ENCODE measurements at places on chromosomes 5 and 9.

DNA sequence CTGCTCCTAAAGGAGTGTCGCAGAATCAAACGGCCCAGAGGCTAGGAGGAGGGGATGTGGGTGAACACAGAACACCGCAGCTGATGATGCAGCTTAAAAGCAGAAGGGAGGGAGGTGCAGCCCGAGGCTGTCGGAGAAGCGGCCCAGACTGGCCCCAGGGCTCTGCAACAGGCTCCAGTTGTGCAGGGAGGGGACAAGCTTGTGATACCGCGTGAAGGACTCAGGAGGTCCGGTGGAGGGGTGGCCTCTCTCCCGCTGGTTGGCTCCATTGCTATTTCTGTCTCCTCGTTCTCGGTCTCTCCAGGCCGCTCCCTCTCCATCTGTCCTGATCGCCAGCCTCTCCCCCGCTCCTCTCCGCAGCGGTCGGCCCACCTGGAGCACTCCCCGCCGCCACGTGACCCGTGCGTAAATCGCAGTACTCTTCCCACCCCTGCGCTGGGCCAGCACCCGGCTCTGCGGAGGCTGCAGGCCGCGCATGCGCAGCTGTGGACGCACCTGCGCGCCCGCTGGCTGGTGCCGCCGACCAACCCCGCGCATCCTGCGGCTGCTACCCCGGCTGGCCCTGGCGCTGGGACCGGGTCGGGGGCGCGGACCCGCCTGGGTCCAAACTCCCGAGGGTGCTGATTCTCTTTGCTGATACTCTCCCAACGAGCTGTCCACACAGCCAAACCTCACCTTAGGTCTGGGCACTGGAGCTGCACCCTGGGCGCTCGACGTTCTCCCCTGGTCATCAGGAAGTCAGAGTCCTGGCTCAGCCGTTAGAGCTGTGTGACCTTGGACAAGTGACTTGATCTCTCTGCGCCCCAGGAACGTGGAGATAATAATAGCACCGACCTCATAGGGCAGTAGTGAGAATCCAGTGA, 3.7 kb upstream of the STXBP1 start:
- DNase-seq = peak; percentile 55

DNA sequence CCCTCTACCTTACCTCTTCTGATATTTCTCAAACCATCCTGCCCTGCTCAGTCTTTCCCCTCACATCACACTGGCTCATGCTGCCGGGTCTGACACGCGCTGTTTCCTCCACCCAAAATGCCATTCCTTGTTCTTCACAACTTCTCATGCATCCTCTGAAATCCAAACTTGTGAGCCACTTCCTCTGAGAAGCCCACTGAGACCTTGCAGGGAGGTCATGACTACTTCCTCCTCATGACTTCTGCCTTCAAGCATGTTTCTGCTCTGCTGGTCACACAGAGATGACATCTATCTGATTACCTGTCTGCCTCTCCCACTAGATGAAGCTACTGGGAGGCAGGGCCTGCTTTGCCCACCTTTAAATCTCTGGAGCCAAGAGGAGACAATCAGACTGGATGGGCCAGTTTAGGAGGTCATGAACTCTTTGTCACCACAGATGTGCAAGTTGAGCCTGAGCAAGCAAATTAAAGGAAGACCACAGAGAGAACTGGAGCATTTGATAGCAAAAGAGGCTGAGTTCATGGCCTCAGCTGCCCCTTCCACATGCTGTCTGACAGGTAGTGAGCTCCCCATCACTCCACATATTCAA, 119.8 kb upstream of the TBC1D2 start:
- no peak for DNase-seq

- DNase-seq = no peak
These were observed 136.7 kb upstream of the TAF11L2 start for GRCh38 chr5:17361331-17361730.

- DNase-seq = no peak
These were observed 164.5 kb upstream of the RGS7BP start for GRCh38 chr5:64341340-64341739.

DNA sequence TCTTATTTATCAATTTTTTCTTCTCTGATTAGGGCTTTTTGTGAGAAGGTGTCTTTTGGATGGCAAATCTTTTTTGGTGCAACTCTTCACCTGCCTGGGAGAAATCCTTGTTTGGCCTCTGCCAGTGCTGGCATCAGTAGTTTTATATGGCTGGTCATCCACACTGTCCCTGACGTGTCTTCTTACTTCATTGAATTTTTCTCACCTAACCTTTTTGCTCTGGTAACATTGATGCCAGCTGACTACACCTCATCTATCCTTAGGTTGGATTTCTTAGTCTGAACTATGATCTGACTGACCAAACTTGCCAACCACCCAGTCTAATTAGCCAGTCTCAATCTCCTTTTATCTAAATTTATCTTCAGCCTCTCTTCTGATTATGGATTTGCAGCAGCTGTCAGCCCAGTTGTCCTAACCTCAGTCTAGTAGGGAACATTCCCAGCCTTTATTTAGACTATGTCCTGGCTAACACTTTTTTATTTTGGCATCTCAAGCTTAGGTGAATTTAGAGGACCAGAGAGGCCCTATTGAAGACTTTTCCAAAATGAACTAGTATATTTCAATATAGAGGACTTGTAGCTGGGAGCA, 10.6 kb upstream of the TMEM38B start:
- no peak for DNase-seq

GRCh38 chr5:17398431-17398830, 99.6 kb upstream of the TAF11L2 start:
- no peak for DNase-seq

DNA sequence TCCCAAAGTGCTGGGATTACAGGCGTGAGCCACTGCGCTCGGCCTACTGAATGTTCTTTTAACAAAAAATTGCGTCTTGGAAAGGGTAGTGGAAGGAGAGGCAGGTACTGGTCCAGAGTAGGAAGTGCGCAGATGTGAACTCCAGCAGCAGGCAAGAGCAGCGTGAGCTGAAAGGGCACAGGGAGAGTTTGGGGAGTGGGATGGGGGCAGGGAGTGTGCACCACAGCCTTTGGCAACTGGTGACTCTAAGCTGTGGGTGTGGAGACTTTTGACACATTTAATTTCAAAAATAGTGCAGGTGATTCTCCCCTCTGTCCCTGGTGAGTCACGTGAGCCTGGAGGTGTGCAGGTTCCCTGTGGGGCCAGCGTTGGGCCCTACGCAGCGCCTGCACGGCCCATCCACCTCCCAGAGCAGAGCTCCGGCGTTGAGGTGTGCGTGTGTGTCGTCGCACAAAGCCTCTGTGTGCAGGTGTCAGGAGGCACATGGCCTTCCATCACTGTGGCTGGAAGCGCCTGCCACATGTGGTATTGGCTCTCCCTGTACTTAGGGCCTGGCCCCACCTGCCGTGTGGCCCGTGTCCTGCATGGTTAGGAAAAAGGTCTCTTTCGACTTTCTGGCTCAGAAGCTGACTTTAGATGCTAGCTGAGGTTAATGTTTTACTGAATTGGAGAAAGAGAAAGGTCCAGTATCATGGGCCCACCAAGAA, 11.5 kb downstream of the SQSTM1 start:
- no peak for DNase-seq

DNA sequence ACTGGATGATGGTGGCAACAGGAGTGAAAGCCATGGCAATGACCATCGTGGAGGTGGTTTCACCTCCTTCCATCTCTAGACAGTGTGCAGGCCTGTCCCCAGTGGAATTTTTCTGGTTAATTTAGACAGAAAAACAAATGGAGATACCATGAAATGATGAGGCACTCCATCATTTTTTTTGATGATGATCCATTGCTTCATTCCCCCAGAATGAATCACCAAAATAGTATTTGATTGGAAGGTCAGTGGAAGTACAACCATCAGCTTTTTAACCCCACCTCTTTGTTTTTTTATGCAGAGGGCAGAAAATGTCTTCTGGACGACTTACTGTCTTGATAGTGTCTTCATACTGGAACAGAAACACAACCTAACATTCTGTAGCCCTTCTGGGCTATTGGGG, 42.6 kb upstream of the ADRA1B start:
- DNase-seq = no peak

GRCh38 chr9:117156771-117157535, 257.9 kb downstream of the ASTN2 start:
- no peak for DNase-seq

DNA sequence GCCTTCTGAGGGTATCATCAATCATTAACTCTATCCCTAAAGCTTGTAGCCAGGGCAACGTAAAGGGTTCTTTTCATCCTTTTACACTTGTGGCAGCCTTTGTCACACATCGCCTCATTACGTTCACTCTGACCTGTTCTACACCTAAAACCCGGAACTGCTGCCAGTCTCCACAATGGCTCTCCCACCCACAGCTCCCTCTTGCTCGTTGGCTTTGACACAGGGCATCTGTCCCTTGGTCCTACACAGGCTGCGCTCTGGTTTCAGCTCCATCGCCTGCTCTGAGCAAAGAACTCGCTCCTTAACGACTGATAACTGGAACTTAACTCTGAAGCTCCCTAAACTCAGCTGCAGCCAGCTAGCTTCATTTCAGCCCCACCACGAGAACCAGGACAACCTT, 112.8 kb upstream of the CTNND2 start:
- DNase-seq = no peak

- DNase-seq = no peak
These were observed 43.0 kb downstream of the NUDT12 start for GRCh38 chr5:103519550-103519949.

- no peak for DNase-seq
These were observed 104.3 kb upstream of the PHYKPL start for GRCh38 chr5:178336889-178337288.

GRCh38 chr5:175729829-175730277, 72.0 kb downstream of the HRH2 start:
- DNase-seq = no peak

DNA sequence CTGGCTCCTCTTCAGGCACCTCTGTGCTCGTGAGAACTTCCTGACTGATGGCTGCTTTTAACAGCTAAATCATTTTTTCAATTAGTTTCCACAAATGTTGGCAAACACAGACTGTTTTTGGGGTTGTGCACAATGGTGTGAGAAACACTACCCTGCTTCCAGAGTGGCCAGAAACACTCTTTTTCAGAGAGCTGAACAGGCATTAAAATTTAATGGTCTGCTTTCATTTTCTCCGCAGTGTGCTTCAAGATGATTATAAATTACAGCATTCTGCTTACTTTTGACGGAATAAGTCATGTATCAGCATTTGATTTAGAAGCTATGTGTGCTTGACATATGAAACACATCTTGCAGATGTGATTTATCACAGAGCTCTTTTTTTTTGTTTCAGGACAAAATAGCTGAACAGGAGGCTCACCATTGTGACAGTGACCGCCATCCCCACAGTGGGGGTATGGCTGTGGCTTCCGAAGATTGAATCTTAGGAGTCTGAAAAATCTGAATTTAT, 454.5 kb upstream of the ZNF608 start:
- no peak for DNase-seq

GRCh38 chr9:119284118-119284517, 85.1 kb downstream of the BRINP1 start:
- DNase-seq = no peak

DNA sequence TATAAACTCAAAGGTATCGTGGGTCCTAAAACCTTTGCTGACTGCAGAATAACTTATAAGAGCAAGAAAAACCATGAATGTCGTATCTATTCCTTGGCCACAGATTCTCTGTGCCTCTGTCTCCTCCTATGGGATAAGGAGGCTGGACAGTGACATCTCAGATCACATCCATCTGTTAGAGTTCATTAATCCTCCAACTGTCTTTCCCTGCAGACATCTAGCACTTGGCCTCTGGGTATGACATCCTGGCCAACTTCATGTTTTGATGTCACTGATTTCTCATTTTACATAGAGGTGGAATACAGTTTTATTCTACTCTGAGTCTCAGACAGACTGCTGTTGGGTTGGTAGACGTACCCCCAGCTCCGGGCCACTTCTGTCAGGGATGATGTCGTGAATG, 86.2 kb downstream of the OTULIN start:
- DNase-seq = no peak

DNA sequence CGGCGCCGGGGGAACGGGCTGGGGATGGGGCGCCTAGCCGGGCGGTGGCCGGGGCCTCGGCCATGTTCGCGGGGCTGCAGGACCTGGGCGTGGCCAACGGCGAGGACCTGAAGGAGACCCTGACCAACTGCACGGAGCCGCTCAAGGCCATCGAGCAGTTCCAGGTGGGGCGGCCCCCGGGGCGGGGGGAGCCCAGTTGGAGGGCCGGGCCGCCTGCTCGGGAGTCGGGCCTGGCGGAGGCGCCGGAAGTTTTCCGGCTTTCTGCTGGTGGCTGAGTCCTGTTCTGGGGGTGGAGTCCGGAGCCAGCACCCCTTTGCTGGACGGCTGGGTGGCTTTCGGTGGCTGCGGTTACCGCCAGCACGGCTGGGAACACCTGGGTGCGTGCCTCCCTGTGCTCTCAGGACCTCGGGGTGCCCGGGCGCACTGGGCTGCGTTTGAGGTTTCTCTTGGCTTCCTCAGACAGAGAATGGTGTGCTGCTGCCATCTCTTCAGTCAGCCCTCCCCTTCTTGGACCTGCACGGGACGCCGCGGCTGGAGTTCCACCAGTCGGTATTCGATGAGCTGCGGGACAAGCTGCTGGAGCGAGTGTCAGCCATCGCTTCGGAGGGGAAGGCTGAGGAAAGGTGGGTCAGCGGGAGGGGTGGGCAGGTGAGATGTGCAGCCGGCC, 454 bp downstream of the NELFB start:
- no peak for DNase-seq

GRCh38 chr5:61069150-61069549, 93.1 kb downstream of the SMIM15 start:
- DNase-seq = no peak

DNA sequence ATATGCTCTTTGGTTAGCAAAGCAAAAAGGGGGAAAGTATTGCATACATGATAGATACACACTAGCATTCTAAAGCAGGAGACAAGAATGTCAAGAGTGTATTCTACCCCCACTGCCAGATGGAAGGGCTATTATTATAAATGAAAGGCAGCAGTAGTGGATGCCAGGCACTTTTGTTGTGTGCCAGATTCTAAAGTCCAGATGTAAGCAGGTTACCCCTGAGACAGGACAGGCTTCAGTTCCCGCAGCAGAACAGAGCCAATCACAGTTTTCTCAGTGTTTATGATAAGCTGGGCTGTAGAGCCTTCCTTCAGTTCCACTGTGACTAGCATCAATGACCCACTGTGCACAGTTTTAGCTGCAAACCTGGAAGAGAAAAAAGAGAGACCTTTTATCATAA, 226.6 kb upstream of the TBCA start:
- no peak for DNase-seq

DNA sequence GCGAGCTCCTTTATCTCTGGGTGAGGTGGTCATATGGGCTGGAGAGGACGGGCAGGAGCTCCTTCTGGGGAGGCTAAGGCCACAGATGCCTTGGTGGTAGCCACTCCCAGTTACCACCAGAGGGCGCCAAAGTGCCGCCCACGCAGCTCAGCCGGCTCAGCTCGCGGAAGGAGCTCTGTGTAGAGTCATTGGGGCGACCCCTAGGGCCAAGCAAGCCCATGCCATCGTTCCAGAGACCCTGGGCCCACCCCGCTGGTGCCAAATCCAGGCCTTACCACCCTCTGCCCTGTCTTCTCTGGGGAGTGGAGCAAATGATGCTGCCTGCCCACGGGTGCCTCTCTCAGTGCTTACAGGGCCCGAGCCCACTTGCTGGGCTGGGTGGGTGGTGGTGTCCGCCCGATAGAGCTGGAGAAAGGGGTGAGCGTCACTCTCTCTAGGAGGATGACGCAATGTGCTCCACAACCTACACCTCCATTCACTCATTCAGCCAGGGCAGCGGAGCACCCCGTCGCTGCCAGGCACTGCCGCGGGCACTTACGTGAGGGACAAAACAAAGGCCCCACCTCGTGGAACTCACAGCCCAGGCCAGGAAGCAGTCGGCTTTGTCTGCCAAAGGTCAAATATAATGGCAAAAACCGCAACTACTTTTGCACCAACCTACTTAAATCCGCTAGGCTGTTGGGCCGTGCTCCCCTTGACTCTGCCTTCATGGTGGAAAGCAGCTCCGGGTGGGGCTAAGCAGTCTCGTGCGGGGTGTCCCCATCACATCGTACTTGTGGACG, 13.8 kb downstream of the TSPAN17 start:
- DNase-seq = no peak

Measured in NCI-H1436 treated with DMSO at 0.1 percent for 48 hours (cell line).